ENCODE measurements at places on chromosomes 13 and 19. TPM values are rescaled to one million over a fixed set of nuclear protein-coding genes. Genes with fewer than 3 reads are reported as not detected.

SELENOV gene
- not detected for total RNA-seq

CRX gene
- total RNA-seq, result not detected

GRCh38 chr19:41753936-41754529, 1.3 kb upstream of the CEACAM6 start:
- peak; percentile 63 for DNase-seq
- no peaks in the 10 kb centered on the region for H3K36me3 ChIP-seq
- H3K4me1 ChIP-seq, result no peaks in the 10 kb centered on the region
- no peak overlapping the region for H3K27ac ChIP-seq

- DNase-seq, result no peak
- H3K36me3 ChIP-seq, result no peaks in the 10 kb centered on the region
- no peak overlapping the region for H3K27ac ChIP-seq
- H3K4me1 ChIP-seq, result peaks cover 27% of the 10 kb centered on the region
- no peak overlapping the region for H3K4me3 ChIP-seq
Observed at GRCh38 chr13:75764926-75765310, 128.8 kb downstream of the LMO7 start.

KCNJ14 gene
- total RNA-seq, result 2.1 TPM

DNA sequence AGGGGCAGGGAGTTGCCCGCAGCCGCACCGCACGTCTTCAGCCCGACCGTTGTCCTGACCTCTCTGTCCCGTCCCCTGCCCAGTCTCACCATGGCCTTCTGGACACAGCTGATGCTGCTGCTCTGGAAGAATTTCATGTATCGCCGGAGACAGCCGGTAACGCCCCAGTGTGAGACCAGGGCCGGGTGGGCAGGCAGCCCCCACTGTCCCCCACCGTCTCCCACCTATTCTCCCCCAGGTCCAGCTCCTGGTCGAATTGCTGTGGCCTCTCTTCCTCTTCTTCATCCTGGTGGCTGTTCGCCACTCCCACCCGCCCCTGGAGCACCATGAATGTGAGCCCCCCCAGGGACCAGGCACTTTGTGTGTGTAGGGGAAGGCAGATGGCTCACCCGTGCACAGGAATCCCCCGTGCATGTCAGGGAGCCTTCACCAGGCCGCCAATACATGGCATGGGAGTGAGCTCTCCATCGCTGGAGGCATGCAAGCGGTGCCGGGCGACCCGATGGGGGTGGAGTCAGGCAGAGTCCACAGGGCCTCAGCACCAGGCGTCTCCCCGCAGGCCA, 1.4 kb downstream of the ABCA7 start:
- no peak for DNase-seq
- peaks cover 2% of the 10 kb centered on the region for H3K36me3 ChIP-seq
- H3K27me3 ChIP-seq, result no peaks in the 10 kb centered on the region
- H3K4me3 ChIP-seq, result peak overlapping the region; percentile 74

SWSAP1 gene
- 3.6 TPM for total RNA-seq

ZNF835 gene
- total RNA-seq, result 5.5 TPM

DNA sequence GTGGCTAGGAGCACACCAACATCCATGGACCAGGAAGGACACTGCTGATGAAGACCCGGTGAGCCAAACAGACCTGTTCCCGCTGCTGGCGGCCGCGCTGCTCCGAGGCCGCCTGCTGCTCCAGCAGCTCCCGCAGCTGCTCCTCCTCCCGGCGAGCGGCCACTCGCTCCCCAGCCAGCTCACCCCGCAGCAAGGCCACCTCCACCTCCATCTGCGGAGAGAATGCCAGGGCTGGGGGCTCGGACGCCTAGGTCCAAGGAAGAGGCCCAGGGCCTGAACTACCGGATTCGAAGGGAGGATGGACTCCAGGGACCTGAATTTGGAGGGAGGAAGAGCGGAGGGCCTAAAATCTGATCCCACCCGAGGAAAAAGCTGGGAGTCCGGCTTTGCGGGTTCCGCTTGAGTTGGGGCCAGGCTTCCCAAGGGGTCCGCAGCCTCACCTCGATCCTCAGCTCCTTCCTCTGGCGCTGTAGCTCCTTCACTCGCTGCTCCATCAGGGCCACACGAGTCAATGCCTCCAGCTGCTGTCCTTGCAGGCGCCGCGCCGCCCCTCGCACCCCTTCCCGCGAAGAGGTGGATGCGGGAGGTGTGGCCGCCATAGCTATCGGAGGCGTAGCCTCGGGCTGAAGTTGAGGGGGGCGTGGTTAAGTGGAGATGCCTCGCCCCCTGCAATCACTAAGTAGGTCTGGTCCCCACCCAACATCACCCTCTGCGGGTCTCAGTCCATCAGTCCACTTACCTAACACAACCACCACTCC, 2.7 kb downstream of the PHLDB3 start:
- no peak for DNase-seq
- H3K27ac ChIP-seq, result peak overlapping the region; percentile 96
- no peak overlapping the region for H3K4me3 ChIP-seq

GRCh38 chr19:1072371-1073015, 5.5 kb downstream of the ARHGAP45 start:
- peak overlapping the region; percentile 61 for H3K27ac ChIP-seq
- no peaks in the 10 kb centered on the region for H3K27me3 ChIP-seq
- DNase-seq, result no peak

- no peaks in the 10 kb centered on the region for H3K4me1 ChIP-seq
- H3K4me3 ChIP-seq, result no peak overlapping the region
- no peak for DNase-seq
- H3K36me3 ChIP-seq, result no peaks in the 10 kb centered on the region
Observed at GRCh38 chr13:29441306-29441705, 154.2 kb downstream of the SLC7A1 start.

DNA sequence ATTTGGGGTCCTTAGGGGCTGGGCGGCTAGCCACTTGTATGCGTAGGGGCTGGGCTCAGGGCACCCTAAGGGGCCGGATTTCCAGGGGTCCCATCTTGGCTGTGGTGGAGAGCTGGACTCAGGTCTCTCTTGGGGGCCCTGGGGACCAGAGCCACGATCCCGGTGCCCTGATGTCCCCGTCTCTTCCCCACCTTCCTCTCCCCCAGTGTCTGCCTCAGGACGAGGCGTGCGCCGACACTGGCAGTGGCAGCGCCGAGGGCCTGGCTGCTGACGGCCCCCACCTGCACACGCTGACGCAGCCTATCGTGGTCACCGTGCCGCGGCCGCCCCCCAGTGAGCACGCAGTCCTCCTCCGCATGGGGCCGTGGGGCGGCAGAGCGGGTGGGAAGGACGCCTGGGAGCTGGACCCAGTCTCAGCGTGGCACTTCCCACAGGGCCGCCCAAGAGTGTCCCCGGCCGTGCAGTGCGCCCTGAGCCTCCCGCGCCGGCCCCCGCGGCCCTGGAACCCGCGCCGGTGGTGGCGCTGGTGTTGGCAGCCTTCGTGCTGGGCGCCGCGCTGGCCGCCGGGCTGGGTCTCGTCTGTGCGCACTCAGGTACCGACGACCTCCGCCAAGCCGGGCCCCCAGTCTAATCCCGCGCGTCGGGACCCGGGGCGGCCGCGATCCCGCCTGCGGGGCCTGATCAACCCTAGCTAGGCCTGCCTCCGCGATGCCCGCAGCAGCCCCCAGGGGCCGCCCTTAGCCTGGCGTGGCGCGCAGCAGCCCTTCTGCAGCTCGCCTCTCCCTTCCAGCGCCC, 2.7 kb upstream of the SNAPC2 start:
- H3K27ac ChIP-seq, result no peak overlapping the region
- DNase-seq, result peak; percentile 53
- H3K4me1 ChIP-seq, result peaks cover 34% of the 10 kb centered on the region
- H3K36me3 ChIP-seq, result no peaks in the 10 kb centered on the region
- peak overlapping the region; percentile 11 for H3K4me3 ChIP-seq

DNA sequence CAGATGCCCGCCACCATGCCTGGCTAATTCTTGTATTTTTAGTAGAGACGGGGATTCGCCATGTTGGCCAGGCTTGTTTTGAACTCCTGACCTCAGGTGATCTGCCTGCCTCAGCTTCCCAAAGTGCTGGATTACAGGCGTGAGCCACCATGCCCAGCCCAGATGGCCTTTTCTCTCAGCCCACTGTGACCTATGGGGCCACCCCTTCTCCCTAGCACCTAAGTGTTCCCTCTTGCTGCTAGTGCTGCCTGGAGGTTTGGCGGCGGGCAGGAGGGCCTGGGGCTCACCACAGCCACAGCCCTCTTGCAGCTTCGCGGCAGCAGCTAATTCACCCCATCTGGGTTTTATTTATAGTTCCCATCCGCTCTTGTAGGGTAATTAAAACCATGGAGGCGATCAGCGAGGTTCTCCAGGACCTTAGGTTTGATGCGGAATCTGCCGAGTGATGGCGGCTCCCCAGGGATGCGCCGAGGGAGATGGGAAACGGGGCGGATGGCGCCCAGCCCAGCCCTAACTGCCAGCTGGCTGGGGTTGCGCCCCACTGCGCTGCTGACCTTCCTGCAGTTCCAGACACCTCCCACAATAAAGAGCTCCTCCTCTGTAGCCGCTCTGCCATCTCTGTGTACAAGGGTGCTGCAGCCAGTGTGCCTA, 3.3 kb downstream of the REX1BD start:
- H3K4me3 ChIP-seq, result no peak overlapping the region
- DNase-seq, result no peak
- no peak overlapping the region for H3K27ac ChIP-seq

- no peaks in the 10 kb centered on the region for H3K36me3 ChIP-seq
- no peak overlapping the region for H3K4me3 ChIP-seq
- no peak overlapping the region for H3K27ac ChIP-seq
- H3K27me3 ChIP-seq, result no peaks in the 10 kb centered on the region
- DNase-seq, result no peak
- peaks cover 1% of the 10 kb centered on the region for H3K4me1 ChIP-seq
Observed at GRCh38 chr13:46612267-46612666, 59.3 kb downstream of the LRCH1 start.

DNA sequence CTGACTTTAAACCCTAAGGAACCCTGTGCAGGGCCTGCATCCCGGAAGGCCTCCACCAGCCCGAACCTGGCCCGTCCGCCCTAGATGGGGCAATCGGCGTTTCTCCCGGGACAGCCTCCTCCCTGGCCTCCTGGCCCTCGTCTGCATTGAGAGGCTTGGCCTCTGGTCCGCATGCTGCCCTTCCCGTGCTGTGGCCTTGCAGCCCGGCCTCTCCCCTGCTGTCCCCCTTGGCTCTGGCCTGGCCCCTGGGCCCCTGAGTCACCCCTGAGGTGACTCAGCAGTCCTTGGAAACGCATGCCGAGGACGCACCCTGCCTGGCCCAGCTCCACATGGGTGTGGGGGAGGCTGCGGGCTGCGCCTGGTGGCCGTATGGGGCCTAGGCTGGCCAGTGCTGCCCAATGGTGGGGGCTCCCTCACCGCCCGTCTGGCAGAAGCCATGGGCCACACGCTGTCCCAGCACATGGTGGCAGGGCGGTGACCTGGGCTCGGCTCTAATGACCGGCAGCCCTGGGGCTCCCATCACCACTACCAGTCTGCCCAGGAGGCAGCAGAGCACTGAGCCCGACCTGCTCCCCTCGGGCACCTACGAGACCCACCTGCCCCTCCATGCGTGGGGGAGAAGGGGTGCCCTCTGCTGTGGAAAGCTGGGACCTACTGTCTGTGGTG, 25.7 kb downstream of the SH3GL1 start:
- no peaks in the 10 kb centered on the region for H3K36me3 ChIP-seq
- H3K4me3 ChIP-seq, result no peak overlapping the region
- peaks cover 40% of the 10 kb centered on the region for H3K4me1 ChIP-seq

DNA sequence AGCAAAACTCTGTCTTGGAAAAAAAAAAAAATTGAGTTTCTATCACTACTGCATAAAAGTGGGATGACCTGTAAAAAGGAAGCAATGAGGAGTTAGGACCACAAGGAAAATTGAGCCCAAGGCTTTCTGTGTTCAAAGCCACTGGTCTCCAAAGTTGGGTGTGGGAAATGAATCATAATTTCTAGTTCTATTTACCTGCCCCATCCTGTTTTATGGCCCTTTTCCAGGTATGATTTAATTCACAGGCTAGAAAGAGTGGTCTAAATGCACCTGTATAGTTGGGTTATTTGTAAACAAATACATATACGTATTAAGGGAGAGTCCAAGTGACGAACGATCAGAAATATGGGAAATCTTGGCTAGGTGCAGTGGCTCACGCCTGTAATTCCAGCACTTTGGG, 5.9 kb upstream of the DCAF15 start:
- H3K27ac ChIP-seq, result no peak overlapping the region
- H3K4me3 ChIP-seq, result no peak overlapping the region
- no peaks in the 10 kb centered on the region for H3K36me3 ChIP-seq
- DNase-seq, result no peak
- no peaks in the 10 kb centered on the region for H3K27me3 ChIP-seq

DNA sequence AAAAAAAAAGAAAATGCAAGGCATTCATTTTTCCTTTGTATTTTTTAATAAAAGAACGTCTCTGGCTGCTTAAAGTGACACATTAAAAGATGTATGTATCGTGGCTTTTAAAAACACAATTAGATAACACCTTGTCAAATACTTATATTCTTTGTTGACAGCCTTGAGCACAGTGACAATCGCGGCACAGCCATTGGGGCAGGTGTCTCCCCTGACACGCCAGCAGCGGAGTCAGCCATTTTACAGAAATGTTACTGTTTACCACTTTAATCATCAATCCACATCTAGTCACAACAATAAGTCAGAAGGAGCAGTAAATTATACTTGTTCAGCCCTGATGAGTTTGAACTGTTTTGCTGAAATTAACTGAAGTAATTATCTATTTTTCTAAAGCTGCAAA, 224.1 kb downstream of the ZNF536 start:
- no peaks in the 10 kb centered on the region for H3K36me3 ChIP-seq
- no peaks in the 10 kb centered on the region for H3K4me1 ChIP-seq
- H3K27me3 ChIP-seq, result no peaks in the 10 kb centered on the region
- no peak overlapping the region for H3K27ac ChIP-seq
- DNase-seq, result no peak

FGF21 gene
- not detected for total RNA-seq

STRN4 gene
- 119 TPM for total RNA-seq

MARCHF2 gene
- total RNA-seq, result 18.0 TPM

KLK4 gene
- total RNA-seq, result not detected

GRCh38 chr19:18742838-18743783, 48.0 kb downstream of the COMP start:
- DNase-seq, result no peak
- no peak overlapping the region for H3K27ac ChIP-seq
- H3K4me3 ChIP-seq, result no peak overlapping the region
- no peaks in the 10 kb centered on the region for H3K27me3 ChIP-seq
- no peaks in the 10 kb centered on the region for H3K4me1 ChIP-seq
- peaks cover 6% of the 10 kb centered on the region for H3K36me3 ChIP-seq

DNA sequence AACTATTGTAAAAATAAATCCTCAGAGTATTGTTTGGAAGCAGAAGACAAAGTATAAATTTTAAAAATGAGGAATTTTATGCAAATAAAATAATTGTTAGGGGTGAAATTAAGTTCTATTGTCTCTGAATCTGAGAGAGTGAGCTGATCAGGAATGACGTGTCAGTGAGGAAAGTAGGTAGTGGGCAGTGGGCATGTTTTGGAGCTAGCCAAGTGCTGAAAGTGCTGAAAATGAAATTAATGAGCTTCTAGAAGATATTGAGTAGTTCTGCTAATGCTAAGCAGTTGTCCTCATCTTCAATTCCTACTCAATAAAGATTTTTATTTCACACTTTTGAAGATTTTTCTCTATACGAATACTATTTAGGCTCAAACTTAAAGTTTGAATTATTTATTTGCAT, 1167.8 kb upstream of the PCDH20 start:
- no peak for DNase-seq
- no peaks in the 10 kb centered on the region for H3K4me1 ChIP-seq
- no peak overlapping the region for H3K4me3 ChIP-seq
- H3K27ac ChIP-seq, result no peak overlapping the region
